Choroid plexus epithelial cell (primary cell): ENCODE measurements at places on chromosomes 13 and 19.
A peak's percentile ranks its signal among the peaks of the same experiment; 100 is the strongest.

GRCh38 chr13:98629055-98629454 is 52.1 kb upstream of the STK24 start:
- no peak for DNase-seq

DNA sequence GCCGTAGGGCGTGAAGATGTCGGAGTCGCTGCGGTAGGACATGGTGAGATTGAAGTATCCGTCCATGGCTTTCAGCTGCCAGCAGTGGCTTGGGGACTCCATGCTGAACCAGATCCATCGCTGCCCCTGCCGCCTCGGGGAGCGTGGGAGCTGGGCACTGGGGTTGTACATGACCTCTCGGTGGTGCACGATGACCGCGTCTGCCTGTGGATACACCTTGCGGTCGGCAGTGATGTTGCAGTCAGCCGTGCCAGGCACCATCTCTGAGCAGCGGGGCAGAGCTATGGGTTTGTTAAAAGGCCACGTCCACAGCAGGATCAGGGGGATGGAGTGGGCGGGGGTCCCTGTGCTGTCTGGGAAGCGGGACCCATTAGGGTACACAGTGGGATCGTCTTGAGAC is 7.4 kb downstream of the FUT6 start:
- no peak for DNase-seq

GRCh38 chr19:14088634-14089411 is 1.7 kb downstream of the SAMD1 start:
- DNase-seq, result no peak

DNA sequence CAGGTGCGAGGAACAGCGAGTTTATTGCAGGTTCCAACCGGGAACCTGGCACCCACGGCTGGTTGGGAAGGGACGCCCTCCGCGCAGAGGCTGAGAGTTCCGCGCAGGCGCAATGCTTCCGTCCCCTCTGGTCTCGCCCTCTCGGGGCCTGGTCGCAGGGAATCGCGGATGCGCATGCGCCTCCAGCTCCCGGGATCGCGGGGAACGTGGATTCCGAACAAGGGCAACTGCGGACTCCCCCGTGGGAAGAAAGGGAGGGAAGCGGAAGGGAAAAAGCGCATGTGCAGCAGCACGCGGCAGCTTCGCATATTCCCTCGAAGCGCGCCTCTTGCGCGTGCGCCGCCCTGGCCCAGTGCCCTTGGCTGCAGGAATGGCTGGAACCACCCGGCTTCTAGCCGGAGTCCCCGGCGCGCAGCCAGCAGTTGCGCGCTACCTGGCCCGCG is 1.1 kb downstream of the TSSK6 start:
- peak; percentile 75 for DNase-seq

DNA sequence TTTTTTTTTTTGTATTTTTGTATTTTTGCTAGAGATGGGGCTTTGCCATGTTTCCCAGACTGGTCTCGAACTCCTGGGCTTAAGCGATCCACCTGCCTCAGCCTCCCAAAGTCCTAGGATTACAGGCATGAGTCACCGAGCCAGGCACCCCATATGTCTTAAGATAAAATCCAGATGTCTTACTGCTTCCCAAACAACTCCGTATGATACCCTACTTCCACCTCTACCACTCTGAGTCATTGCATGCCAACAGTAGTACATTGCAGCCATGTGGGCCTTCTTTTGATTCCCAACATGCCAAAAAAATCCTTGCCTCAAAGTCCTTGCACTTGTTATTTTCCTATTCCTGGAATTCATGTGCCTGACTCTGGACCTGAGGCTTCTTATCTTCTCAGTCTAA is 799.2 kb downstream of the GPC5 start:
- no peak for DNase-seq

DNA sequence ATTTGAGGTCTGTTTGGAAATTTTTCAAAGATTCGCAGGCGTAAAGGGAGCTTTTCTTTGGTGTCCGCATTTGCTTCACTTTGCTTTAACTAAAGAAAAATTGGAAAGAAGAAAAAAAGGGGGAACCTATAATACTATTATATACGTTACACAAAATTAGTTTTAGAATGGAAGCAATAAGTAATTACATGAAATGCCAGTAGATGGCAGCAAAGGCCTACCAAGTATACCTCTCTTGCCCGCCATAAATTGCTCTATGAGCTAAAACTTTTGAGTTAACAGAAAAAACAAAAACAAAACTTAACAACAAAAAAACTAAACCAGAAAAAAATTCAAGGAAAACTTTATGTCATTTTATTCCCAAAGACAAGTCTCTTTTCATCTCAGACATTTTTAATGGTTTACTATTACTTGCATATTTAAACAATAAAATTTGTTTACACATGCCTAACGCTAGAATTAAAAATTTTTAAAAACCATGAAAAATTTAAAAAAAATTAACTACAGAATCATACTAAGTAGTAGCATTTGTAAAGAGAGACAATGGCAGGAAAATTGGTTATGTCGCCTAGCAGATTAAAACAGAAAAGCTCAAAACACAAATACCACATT is 271.4 kb downstream of the NALCN start:
- peak; percentile 78 for DNase-seq

DNA sequence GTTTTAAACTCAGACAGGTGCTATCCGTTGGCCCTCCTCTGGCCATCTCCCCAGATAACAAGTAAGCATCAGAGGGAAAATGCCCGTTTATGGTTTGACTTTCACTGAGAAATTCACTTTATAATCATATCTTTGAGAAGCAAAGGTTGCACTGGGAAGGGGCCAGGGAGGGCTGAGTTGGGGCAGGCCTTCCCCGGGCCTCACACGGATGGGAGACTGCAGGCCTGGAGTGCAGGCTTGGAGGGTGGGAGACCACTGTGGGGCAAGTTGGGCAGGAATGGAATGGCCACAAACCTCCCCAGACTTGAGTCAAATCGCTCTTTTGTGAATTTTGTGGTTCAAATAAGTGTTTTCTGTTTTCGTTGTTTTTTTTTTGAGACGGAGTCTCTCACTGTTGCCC is 451.7 kb downstream of the TSHZ3 start:
- no peak for DNase-seq

- DNase-seq, result no peak
These were observed 89.8 kb downstream of the GNG7 start for GRCh38 chr19:2612619-2613249.

- DNase-seq, result no peak
These were observed 54.8 kb downstream of the COG3 start for GRCh38 chr13:45519493-45519892.

- DNase-seq, result no peak
These were observed 49.7 kb downstream of the DACH1 start for GRCh38 chr13:71817335-71817734.

DNA sequence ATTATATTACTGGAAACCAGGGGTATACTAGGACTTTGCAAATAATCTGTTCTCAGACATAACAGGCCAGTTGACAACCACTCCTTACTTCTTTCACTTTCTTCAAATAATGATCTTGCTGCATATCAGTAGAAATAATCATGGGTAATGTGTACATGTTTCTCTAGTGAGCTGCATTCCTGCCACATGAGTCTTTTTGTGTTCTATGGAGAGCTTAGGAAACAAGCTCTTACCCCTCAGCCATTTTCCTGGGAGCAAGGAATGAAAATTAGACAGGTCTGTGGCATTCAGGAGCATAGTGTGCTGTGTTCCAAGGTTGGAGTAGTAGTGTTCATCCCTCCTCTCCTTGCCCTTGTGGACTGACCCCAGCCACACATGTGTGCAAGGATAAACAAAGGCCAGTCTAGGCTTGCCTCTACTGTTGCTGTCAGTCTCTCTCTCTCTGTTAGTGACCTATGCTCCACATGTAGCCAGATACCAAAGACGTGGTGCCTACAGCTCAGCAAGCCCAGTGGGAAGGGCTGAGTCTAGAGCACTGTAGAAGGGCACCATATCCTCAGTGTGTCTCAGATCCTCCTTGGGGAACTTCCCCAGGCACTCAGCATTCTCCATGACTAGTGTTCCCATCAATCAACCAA is 11.5 kb upstream of the OXGR1 start:
- DNase-seq, result peak; percentile 74

DNA sequence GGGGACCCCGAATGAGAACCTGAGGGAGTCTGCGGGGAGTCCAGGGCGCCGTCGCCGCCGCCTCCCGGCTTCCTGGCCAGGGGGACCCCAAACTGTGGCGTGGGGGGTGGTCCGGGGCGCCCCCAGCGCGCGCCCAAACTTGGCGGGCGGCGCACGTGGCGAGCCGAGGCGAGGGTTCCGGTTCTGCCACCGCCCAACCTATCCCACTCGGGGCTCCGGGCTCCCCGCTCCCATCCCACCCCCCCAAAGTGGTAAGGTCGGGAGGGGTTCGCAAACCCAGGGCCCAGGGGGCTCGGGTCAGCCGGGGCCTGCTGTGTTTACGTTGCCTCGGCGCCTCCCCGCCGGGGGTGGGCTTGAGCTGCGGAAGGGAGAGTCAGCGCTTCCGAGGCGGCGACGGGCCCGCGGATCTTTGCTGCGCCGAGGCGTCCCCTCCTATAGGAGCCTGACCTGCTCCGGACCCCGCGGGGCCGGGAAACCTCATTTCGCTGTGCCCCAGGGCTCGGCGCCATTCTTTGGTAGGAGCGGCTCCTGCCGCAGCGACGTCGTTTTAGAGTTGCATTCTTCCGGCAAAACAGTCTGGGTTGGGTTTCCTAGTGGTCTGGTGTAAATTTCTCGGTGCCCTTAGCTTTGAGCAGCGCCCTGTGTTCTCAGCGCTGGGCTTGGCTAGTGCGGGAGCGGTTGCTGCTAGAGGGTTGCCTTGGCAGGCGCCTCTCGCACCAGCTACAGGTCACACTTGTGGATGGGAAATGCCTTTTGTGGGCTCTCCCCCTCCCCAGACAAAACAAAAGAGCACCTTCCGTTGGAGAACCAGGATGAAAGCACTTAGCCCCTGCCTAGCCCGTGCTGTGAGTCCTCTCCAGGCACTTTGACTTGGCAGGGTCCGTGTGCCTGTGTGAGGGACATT is 1.2 kb downstream of the DAZAP1 start:
- peak; percentile 78 for DNase-seq

DNA sequence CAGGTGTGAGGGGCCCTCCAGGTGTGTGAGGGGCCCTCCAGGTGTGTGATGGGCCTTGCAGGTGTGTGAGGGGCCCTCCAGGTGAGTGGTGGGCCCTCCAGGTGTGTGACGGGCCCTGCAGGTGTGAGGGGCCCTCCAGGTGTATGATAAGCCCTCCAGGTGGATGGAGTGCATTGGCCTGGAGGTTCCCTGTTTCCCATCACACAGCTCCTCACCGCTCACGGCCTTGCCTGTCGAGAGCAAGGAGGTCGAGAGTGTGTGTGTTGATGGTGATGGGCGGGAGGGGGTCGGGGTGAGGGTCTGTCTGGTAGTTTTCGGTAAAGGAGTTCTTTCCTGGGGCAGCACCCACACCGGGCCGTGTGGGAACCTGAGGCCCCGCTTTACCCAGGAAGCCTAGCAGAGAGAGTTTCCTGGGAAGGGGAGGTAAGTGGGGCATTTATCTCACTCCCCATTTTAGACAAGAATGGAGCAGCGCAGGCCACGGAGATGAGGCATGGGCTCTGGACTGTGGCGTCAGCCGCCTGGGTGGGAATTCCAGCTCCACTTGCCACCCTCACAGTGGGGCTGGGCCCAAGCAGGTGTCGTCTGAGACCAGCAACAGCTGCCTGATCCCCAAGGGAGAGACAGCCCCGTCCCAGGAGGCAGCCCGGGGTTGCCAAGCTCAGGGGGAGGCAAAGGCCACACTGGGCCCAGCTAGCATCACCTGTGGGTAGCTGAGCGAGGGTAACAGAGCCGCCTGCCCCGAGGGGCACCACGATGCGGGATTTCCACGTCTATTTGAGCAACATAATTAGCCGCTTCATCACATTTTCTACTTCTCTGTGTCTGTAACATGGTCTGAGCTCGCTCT is 10.9 kb upstream of the GAS6 start:
- no peak for DNase-seq

GRCh38 chr13:110925023-110925612 is 10.2 kb upstream of the ANKRD10 start:
- peak; percentile 26 for DNase-seq

DNA sequence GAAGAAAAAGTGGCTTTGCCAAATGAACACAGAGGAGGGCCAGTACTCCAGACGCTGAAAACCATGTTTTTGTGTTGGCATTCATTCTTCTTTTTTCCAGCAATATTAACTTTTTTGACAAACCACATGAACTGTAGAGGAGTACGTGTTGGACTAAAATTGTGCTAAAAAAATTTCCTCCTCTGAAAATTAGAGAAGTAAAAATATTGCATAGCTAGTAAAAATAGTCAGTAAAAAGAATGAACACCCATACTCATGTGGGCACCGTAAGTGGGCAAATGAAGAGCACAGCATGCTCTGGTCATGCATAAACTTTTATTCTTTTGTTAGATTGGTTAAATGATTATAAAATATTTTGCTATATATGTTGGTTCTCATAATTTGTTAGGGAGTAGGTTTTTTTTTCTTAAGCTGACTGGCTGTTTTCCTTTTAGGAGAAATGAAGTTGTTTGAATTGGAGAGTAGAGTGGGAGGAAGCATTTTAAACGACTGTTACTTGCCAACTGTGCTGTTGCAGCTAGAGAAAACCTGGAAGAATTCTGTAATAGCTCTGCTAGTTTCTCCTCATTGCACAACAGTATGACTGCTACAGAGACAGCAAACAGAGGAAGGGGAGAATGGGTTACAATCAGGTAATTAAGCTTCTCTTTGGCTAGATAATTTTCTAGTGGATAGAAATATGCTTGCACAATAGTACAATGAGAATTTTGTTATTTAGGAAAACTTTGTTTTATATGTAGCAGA is 222.4 kb downstream of the KCTD12 start:
- peak; percentile 76 for DNase-seq

DNA sequence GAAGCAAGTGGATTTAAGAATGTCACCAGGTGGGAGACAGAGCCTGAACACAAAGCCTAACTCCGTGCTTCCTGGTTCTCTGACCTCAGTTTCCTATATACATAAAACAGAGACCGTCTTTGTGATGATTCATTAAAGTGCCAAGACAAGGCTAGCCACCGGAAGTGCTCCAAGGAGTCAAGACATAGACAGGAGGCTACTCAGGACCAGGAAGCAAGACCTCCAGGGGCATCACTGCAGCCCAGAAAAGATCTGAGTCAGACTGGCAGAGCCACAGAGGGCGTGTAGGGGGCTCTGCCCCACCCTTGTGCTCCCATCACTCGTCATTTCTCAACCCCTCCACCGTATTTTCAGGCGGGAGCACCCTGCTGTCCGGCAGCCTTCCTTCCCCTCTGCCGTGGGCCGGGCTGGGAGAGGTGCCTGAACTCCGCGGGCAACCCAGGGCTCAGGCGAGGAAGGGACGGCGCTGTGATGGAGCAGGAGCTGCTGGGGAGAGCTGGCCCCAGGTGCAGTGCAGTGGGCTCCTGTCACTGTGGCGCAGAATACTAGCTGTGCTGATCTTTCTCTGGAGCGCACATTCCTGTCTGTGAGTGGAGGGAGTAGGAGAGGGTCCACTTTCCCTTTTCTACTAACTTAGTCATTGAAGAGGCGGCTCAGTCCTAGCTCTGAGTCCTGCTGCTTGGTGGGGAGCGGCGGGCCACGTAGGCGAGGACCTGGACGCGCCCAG is 134.7 kb upstream of the GPR12 start:
- DNase-seq, result peak; percentile 3

DNA sequence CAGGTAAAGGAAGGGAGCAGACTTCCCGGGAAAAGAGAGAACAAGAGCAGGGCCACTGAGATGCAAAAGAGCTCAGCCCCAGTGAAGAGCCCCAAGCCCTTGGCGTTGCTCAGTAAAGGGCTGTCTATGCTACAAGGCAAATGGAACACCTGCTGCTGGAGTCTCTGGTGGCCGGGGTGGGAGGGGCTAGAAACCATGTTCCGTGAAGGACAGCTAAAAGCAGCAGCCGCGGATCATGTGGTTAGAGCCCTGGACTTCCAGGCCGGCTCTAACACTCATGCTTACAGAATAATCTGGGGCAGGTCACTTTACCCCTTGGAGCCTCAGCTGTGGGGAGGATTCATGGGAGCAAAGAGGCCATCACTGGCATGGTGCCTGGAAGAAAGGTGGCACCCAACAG is 17.8 kb downstream of the POU2F2 start:
- DNase-seq, result peak; percentile 26
